ENCODE measurements at places on chromosomes 6 and 20. TPM values are rescaled to one million over a fixed set of nuclear protein-coding genes. Genes with fewer than 3 reads are reported as not detected.

The PDYN gene
- total RNA-seq, result not detected

The PDE7B gene
- total RNA-seq, result 49.5 TPM

The SLC26A8 gene
- total RNA-seq, result not detected

The CFAP61 gene
- not detected for total RNA-seq

The KCNG1 gene
- 9.1 TPM for total RNA-seq

The SMLR1 gene
- not detected for total RNA-seq

The CENPQ gene
- total RNA-seq, result 5.6 TPM

The CD83 gene
- 0.16 TPM for total RNA-seq

Data from cardiac atrium fibroblast (primary cell).